NCI-H446 treated with DMSO at 0.1 percent for 48 hours (cell line): ENCODE measurements at places on chromosomes 6 and 20.
A peak's percentile ranks its signal among the peaks of the same experiment; 100 is the strongest.

DNA sequence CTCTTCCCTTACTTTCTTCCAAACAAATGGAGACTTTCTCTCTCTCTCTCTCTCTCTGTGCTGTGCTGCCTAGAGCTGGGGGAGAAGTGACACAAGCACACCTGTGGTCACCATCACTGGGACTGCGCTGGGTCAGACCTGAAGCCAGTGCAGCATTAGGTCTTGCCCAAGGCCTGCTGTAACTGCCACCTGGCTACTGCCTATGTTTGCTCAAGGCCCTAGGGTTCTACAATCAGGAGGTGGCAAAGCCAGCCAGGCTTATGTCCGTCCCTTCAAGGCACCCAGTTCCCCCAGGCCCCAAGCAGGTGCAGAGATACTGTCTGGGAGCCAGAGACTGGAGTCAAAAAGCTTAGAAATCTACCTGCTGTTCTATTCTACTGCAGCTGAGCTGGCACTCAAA, 49.4 kb upstream of the TOP1 start:
- no peak for DNase-seq

DNA sequence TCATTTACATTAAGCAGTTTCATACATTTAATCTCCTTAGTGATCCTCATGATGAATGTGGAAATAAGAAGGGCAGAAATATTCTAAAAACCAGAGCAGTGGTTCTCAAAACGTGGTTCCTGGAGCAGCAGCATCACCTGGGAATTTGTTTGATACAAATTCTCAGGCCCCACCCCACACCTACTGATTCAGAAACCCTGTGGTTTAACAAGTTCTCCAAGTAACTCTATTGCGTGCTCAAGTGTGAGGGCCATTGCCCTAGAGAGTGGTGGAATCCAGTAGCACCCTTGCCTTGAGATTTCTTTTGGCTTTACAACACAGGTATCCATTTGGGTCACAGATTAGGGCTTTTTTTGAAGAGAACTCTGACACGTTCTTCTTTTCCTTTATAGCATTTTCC, 354.6 kb upstream of the FLRT3 start:
- DNase-seq, result no peak

DNA sequence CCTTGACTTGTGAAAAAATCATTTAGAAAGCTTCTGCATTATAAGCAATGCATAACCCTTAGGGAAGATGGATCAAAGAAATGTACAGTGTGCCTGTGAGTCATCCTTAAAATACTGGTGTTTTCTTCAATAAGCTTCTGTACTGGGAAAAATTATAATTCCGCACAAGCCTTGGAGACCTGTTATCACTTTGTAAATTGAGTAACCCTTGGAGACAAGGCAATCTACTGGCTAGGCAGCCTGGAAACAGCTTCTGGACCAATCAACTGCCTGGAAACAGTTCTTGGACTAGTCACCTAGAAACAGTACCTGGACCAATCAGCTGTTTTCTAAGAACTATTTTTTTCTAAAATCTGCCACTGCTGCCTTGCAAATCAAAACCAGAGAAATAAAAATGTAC, 25.8 kb upstream of the RNGTT start:
- DNase-seq, result no peak

- DNase-seq, result no peak
These were observed 290.2 kb downstream of the SOX4 start for GRCh38 chr6:21883595-21884328.

- DNase-seq, result no peak
These were observed at the start of gene CPXM1 for GRCh38 chr20:2800521-2801285. Gene CPXM1, minus strand, starts transcription at chr20:2800627. Its CDS starts 55 bp downstream, at chr20:2800572.

DNA sequence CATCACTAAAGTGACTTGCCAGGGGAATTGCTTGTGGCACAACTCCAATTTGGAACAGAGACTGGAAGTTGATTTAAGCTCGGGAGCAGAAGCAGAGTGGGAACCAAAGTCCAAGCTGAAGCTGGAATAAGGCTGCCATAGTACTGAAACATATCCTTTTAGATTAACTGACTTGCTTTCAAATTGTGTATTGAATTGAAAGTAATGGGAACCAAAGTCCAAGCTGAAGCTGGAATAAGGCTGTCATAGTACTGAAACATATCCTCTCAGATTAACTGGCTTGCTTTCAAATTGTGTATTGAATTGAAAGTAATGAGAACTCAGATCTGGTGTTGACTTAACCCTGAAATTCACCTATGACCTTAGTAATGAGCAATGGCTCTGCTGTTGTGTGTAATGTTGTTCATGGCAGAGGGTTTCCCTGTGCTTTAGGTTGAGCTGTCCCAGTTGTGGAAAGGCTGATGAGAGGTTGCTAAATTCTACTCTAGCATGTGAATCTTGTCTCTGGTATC, 40.2 kb downstream of the CENPW start:
- no peak for DNase-seq

DNA sequence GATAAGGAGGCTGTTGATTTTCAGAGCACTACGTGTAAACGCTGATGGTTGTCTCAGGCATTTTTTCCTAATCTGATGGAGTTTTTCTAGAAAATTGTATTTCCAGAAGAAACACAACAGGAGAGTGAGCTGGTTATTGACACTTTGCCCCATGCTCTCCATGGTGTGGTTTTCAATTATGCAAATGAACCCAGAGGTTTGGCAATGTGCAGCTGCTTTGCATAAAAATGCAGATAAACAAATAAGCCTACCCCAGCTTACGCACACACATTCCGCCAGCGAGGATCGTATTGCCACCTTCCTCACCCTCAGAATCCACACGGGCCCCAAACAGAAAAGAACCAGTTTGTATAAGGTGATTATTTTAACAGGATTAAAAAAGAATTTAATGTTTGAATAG, 45.1 kb upstream of the FRMD1 start:
- DNase-seq, result no peak

GRCh38 chr20:30606990-30607389, 650.5 kb upstream of the DEFB115 start:
- DNase-seq, result no peak

- DNase-seq, result peak; percentile 73
These were observed 74.1 kb downstream of the LAMA4 start for GRCh38 chr6:112180095-112180820.

GRCh38 chr6:52640170-52640569, 30.7 kb upstream of the TMEM14A start:
- no peak for DNase-seq

DNA sequence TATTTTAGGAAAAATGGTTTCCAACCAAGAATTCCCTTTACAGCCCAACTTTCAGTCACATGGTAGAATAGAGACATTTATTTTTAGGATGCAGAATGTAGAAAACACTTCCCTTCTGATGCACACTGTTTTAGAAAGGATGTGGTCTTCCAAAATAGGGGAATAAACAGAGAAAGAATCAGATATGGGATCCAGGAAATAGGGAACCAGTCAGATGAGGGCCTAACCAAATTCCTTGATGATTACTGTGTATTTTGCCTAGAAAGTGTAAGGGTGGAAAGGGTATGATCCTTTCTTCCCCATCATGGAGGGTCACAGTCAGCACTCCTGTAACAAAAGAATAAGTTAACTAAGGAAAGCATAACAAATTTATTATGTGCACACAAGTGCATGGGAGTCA, 27.4 kb downstream of the SLX4IP start:
- no peak for DNase-seq

DNA sequence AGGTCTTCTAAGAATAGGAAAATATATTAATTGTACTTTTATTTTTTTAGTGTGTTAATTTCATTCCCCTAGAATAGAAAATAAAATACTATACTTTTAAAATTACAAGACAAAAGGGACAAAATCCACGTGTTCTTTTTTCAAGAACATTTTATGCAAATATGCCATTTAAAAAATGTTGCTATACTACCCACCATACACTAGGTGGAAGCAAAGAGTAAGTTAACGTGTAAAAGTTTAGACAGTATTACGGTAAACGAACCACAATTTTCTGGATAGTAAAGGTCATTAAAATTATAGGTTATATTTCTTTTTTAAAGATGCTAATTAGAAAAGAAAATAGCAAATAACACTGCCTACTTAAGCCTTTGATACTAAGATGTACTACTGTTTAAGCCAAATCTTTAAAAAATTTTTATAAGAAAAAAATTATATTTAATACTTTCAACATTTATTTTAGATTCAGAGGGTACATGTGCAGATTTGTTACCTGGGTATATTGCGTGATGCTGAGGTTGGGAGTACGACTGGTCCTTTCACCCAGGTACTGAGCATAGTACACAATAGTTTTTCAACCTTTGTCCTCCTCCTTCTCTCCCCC, 287.6 kb downstream of the PHF3 start:
- DNase-seq, result peak; percentile 29

DNA sequence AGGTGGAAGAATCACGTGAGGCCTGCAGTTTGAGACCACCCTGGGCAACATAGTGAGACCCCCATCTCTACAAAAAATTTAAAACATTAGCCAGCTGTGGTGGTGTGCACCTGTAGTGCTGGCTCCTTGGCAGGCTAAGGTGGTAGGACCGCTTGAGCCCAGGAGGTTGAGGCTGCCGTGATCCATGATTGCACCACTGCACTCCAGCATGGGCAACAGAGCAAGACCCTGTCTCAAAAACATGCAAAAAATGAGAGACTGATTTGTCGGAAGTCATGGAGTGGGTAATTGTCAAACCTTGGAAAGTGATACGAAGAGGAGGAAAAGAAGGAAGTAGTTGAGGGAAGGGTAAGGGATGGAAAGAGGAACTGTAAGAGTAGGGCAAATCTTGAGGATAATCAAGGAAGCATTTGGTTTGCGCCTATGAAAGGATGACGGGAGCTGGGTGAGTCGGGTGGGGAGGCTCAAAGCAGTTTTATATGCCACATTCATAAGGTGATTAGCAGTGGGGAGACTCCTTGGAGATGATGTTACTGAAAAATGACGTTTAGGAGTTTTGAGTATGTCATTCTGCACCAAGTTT, 14.5 kb downstream of the L3MBTL3 start:
- no peak for DNase-seq

DNA sequence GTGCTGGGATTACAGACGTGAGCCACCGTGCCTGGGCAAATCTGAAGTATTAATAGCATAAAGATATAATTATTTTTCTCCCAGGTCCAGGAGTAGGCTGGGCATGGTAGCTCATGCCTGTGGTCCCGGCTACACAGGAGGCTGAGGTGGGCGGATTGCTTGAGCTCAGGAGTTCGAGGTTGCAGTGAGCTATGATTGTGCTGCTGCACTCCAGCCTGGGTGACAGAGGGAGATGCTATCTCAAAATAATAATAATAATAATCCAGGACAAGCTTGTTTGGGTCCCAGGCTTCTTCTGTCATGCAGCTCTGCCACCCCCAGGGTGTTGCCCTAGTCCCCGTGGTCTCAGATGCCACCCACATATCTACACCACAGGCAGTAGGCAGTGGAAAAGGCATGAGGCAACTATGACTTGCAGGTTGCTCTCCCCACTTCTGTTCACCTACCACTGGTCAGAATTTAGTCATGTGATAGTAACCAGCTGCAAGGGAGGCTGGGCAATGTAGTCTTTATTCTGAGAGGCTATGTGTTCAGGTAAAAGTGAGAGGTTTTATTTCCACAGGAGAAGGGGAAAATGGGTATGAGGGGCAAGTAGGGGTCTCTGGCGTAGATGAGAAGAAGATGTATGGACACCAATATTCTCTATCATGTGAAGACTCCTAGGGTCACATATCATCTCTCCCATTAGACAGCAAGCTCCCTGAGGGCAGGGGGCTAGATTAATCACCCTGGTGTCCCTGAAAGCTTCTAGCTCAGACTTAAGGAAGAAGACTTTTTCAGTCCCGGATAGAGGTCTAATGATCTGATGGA, 25.7 kb downstream of the TCF15 start:
- no peak for DNase-seq

DNA sequence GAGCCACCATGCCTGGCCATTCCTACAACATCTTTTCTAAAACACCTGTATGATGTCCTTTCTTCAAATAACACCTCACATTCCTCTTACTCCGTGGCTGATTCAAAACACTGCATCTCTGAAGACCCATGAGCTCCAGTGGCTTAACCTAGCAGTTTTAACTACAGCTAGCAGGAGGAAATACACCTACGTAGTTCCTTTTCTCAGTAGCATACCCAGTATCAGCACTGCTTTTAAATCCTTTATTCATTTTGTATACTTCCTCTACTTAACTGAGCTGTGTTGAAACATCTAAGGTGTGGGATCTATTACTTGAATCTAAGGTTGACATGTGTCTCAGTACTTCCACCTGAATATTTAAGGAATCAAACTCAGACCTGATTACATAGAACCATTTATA, 113.6 kb upstream of the CCDC28A start:
- DNase-seq, result no peak

- DNase-seq, result peak; percentile 6
These were observed 268.8 kb upstream of the PRDM1 start for GRCh38 chr6:105817370-105817769.

GRCh38 chr6:92329208-92329847, 1090.0 kb downstream of the EPHA7 start:
- no peak for DNase-seq

- DNase-seq, result no peak
These were observed 107.0 kb downstream of the TRERF1 start for GRCh38 chr6:42344756-42345155.

- DNase-seq, result no peak
These were observed 1.3 kb downstream of the DUSP15 start for GRCh38 chr20:31868853-31869672.

DNA sequence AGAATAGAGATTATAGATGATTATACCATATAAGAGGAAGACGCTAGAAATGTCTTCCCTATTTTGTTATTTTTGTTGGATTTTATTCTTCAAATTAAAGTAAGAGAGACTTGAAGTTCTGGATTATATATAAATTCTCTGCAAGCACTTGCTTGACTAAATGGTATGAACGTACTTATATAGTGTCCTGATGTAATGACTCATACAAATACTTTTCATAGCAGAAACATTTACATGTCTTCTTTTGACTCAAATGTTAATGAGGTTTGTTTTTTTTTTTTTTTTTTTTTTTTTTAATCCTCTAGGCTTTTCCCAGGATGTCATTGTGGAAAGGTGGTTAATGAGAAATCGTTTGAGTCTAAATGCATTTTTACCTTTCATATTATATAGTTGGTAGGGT, 55.0 kb downstream of the PDE7B start:
- no peak for DNase-seq

DNA sequence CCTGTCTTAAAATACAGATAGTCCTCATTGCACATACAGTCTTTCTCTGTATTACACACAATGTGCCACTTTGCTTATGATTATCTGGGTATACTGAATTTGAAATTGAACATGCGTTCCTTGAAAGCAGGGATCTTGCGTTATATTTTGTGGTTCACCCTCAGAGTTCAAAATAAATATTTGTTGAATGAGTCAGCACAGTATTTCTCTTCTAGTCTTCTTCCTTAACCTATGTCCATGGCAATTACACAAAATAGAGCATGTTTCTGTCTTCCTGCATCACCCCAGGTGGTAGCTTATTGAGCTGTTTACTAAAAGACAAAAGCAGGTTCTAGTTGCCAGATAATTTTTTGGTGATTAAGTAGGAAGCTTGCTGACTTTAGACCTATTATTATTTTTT, 272.9 kb upstream of the FERMT1 start:
- no peak for DNase-seq

DNA sequence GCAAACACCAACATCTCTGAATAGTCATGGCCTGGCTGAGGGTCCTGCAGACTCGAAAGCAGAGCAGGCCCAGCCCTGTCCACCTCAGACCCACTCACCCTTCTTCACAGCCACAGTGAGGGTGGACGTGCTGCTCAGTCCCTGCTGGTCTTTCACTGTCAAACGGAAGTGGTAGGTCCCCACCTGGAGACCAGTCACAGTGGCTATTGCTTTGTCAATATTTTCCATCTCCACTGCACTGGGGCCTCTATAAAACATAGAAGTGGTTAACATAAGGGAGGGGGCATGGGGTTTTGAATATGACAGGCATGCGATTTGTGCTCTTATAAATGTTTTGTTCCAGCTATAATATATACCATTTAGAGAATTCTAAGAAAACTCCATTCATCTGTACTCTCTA, 73.9 kb downstream of the ALDH5A1 start:
- DNase-seq, result no peak

GRCh38 chr6:127592964-127593363, 16.0 kb downstream of the C6orf58 start:
- no peak for DNase-seq
